ENCODE measurements at places on chromosomes 1 and 21.

GRCh38 chr1:156347331-156347730, 9.0 kb downstream of the TSACC start:
- no peak for DNase-seq

- DNase-seq, result no peak
Observed at GRCh38 chr1:39048745-39049370, 22.7 kb downstream of the NDUFS5 start.

DNA sequence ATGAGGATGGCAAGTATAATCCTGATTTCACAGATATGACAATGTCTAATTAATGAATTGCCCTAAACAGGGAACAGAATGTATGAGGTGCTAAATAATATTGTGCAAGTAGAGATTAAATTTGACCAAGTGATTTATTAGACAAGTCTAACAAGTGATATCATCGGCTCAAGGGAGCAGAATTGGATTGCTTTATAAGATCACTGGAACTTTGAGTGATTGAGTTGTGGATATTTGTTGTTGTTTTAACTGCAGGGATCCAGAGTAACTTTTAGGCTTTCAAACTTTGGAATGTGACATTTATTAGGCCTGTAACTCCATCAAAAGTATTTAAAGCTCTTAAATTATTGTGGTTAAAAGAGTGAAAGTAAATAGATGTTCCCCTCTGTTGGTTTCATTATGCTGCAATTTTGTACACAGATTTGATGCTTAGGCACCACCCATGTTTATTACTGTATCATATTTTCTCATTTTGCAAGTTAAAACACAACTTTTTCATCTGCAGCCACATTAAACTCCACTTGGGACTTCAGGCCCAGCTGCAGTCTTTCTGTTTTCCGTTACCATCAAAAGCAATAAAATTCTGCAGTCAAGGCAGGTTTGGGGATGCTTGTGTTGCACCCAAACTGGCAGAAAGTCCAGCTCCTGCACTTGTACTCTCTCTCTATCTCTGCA, 206.6 kb downstream of the HLX start:
- no peak for DNase-seq

- no peak for DNase-seq
Observed at GRCh38 chr1:78121710-78122109, 75.9 kb downstream of the GIPC2 start.

GRCh38 chr1:201103666-201104065, 8.6 kb downstream of the CACNA1S start:
- DNase-seq, result no peak

DNA sequence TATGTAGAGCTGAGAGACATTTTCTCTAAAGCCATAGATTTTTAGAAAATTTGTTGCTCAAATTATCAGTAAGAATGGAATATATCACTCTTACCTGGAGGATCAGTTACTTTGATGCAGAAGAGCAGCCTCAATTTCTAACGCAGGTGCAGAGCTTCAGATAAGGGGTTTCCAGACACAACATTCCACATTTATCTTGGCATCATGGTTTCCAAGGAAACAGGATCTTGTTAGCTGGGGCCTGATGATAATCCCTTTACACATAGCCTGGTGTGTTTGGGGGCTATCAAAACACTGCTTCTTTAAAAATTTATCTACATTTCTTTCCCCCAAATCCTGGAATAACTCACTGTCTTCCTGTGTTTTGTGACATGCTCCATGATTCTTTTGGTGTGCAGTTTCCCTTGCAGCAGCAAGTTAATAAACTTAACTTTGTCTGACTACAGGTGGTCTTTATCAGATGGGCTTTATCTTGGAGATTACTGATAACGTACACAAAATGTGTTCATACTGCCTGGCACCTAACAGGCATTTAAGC, 2.7 kb upstream of the STX12 start:
- no peak for DNase-seq

DNA sequence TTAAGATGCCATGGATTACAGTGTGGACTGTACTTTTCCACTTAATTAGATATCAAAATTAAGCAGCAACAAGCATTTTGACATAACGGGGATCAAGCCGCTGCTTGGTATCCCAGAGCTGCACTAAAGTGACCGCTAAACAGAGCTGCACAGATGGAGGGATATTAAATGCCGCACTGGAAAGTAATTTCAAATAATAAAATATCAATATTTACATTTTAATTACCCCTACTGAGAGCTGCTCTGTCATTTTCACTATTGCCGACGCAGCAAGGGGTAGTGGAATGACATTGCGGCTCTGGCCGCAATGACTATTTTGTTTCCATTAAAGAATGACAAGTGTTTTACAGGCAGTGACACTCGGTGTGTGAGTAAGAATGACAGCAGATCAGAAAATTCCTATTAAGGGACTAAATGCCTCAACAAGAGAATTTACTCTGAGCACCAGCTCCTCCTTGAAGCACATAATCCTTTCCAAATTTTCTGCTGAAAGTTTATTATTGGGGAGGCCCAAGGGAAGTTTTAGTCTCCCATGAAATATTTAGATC, 109.1 kb upstream of the USH2A start:
- no peak for DNase-seq

DNA sequence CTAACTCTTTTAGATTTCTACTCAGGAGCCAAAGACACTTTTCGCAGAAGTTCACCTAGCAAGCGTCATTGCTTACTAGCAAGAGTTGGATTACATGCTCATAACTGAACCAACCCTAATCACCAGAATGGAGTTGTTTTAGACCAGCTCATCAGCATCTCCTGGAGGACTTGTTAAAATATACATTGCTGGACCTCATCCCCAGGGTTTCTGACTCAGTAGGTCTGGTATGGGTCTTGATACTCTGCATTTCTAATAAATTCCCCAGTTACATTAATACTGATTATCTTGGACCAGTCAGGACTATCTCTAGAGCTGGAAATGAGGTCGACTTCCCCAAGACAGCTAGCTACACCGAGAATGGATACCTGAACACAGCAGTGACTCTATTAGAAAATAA, 9.7 kb upstream of the PRDX6 start:
- DNase-seq, result no peak

Measured in NCI-H1436 (cell line).